Inflammatory macrophage (primary cell): ENCODE measurements at places on chromosomes 2 and 18.
A peak's percentile ranks its signal among the peaks of the same experiment; 100 is the strongest.

GRCh38 chr18:62954366-62954765 lies 239.0 kb downstream of the PHLPP1 start:
- DNase-seq, result no peak

- no peak for DNase-seq
These were observed 14.6 kb downstream of the ZNF396 start for GRCh38 chr18:35362531-35362930.

GRCh38 chr2:205972113-205972512 lies 113.9 kb downstream of the INO80D start:
- no peak for DNase-seq

GRCh38 chr2:156349605-156350004 lies 17.1 kb upstream of the NR4A2 start:
- no peak for DNase-seq

DNA sequence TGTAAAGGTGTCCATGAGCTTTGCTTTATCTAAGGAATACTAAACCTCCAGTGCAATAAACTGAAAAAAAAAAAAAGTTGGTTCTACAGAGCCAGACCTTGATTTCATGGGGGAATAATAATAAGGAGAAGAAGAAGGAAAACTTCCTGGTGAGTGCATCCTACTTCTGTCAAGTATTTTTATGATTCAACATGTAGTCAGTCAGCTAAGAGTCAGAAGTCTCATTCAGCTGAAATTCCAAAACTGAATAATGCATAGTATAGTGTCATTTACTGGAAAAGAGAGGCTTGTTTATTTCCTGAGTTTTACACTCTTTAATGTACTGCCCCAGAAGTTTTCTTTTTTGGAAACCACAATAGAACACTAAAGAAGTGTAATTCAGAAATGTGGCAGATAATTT lies 77.8 kb upstream of the TACR1 start:
- no peak for DNase-seq

DNA sequence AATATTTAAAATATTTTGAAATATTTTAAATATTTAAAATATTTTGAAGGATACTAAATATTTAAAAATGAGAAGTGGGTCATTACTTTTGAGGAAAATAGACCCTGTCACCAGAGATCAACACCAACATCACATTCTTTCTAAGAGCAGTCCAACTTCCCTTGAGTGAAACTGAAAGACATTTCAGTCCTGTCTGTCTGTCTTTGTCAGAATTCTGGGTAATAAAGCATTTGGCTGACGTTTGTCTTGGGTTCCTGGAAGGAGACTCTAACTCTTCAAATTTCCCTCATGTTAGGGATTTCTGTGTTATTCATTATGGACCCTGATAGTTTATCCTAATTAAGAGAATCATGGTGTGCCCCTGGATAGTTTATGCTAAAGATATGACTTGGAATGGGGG lies 32.8 kb downstream of the TTC21B start:
- no peak for DNase-seq

DNA sequence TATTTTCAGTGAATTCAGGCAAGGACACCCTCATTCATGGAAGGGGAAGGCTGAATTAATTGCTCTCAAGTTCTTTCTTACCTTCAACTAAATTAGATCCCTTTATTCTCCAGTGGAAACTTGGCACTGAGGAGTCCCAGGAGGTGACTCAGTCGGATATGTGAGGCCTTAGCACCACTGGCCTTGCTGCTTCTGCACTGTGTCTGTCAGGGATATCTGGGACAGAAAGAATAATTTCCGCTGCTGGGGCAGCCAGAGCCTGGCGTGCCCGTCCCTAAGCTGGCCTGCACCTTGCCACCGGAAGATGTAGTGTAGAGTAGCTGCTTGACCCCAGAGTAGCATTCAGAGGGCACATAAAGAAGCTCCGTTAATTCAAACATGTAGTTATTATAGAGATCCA lies 53.4 kb downstream of the LIMS1 start:
- DNase-seq, result peak; percentile 39

DNA sequence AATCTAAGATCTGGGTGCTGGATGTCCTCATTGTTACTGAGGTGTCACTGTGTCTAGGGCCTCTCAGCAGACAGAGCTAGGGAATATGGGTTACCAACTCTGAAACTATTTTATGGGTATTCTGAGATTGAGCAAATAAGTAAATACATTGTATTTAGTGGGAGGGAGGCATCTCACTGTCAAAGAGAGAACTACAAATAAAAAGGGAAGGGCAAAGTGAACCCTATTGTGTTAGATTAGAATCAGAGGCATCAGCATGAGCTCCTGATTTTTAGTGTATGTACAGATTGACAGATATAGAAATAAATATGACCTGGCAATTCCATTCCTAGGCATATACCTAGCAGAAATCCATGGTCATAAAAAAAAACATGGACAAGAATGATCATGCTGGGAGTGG lies 33.9 kb upstream of the RAB6C start:
- DNase-seq, result no peak

DNA sequence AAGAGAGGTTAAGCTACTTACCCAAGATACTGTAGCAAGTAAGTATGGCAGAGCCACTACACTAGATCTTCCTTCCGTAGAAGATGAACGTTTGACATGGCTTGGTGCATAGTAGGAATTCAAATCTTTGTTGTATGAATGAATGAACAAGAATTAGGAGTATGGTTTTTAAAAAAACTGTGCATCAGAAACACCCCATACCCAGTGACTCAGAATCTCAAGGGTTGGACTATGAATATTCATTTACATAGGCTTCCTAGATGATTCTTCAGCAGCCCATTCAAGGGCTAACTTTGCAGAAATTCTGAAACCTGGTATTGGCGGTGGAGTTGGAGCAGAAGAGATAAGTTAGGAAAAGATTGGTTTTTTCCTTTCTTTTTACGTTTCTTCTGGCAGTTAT lies 5.4 kb downstream of the ACTR3 start:
- no peak for DNase-seq

- DNase-seq, result no peak
These were observed 12.3 kb upstream of the TFCP2L1 start for GRCh38 chr2:121297217-121297830.

GRCh38 chr18:49519101-49519971 lies 32.3 kb upstream of the C18orf32 start:
- no peak for DNase-seq

- DNase-seq, result no peak
These were observed 52.0 kb downstream of the PHLPP1 start for GRCh38 chr18:62767321-62767720.

GRCh38 chr2:239781454-239781853 lies 243.7 kb downstream of the NDUFA10 start:
- no peak for DNase-seq

GRCh38 chr18:26091047-26091630 lies 726 bp upstream of the SS18 start:
- DNase-seq, result no peak

DNA sequence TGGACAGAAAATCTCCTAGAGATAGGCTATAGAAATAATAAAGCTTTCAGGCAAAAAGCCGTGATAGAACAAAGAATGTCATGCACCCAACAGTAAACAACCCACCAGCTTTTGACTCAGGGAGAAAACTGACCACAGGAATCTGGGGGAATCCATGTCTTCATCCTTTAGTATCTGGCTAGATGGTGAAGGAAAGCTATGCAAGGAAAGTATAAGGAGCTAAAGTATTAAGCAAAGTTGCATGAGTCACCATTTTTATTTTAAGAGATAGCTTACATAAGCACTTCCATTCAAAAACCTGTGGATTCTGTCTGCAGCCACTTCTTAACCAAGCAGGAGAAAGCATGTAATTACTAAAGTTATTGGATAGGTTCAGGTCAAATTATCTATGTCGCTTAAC lies 363.8 kb downstream of the LRP1B start:
- DNase-seq, result no peak

DNA sequence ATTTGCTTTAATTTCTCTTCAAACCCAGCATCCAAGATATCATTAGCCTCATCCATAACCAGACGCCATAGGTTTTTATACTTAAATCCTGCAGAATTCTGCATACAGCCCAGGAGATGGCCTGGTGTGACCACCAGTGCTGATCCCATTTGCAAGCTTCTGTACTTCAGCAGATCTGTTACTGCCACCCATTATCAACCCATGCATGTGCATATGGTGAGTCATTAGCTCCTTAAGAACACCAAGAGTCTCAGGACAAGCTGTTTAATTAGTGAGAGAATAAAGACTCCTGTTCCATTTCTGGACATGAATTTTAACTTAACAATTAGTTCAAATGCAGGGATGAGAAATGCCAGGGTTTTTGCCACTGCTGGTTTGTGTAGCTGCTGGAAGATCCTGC lies 110.7 kb upstream of the TANK start:
- DNase-seq, result no peak

- no peak for DNase-seq
These were observed 19.0 kb downstream of the SETBP1 start for GRCh38 chr18:44699572-44700261.

DNA sequence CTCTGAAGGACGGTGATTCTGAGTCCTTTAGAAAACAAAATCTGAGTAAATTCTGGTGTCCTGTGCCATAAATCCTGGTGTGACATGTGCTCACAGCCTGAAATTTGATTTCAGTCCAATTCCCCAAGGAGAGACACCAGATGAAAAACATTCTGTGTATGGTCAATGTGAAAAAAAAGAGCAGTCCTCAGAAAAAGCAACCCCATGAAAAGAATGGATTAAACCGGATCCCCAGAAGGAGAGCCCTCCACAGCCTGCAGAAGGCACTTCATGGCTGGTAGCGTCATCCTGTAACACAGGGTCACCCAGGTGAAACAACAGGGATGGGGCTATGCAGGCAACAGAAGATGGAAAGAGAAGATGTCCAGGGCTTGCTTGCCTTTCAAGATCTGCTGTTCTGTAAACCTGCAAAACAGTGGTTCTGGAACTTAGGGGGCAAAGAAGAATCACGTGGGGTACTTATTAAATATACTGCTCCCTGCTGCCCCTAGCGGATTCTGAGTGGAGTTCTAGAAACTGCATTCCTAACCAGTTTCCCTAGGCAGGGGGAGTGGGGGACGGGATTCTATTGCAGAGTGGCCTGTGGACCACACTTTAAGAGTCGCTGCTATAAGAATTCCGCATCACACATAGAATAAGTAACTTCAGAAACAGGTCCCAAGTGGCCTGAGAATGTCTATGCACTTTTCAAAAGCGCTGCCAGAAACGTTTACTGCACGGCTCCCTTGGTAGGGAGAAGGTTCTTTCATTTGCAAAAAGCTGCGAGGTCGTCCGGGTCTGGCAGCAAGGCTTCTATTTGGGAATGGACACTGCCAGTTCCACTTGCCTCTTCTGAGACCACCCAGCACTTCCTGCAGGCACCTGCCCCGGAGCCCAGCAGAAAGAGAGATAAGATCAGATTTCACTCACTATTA lies 118.9 kb upstream of the ARL5A start:
- DNase-seq, result peak; percentile 36

DNA sequence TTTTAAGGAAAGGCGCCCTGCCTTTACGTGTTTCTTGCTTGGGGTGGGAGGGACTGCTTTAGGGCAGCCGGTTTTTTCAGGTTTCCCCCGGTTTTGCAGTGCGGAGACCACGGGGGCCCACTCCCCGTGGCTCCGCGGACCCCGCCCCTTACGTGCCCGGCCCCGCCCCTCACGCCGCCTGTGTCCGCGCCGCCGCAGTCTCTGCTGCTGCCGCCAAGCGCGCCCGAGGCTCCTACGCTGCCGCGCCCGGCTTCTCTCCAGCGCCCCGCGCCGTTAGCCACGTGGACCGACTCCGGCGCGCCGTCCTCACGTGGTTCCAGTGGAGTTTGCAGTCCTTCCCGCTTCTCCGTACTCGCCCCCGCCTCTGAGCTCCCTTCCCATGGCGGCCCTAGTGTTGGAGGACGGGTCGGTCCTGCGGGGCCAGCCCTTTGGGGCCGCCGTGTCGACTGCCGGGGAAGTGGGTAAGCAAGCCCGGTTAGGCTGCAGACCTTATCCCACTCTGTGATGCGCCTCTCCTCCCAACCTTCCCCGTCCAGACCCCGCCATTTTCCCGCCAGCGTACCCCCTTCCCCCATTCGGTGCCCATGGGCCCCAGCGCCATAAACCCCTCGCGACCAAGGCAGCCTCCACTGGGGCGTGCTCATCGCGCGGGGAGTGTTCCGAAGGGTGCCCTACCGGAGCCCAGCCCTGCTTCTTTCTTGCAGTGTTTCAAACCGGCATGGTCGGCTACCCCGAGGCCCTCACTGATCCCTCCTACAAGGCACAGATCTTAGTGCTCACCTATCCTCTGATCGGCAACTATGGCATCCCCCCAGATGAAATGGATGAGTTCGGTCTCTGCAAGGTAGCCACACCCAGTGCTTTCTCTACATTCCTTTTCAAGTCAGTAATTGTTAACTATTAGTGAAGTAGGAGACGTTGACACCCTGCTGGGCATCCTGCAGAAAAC lies at the start of gene CAD:
Gene CAD, plus strand, starts transcription at position 197 of the 949 bp plus-strand sequence. Its CDS starts 183 bp downstream, at position 380.
- peak; percentile 96 for DNase-seq

DNA sequence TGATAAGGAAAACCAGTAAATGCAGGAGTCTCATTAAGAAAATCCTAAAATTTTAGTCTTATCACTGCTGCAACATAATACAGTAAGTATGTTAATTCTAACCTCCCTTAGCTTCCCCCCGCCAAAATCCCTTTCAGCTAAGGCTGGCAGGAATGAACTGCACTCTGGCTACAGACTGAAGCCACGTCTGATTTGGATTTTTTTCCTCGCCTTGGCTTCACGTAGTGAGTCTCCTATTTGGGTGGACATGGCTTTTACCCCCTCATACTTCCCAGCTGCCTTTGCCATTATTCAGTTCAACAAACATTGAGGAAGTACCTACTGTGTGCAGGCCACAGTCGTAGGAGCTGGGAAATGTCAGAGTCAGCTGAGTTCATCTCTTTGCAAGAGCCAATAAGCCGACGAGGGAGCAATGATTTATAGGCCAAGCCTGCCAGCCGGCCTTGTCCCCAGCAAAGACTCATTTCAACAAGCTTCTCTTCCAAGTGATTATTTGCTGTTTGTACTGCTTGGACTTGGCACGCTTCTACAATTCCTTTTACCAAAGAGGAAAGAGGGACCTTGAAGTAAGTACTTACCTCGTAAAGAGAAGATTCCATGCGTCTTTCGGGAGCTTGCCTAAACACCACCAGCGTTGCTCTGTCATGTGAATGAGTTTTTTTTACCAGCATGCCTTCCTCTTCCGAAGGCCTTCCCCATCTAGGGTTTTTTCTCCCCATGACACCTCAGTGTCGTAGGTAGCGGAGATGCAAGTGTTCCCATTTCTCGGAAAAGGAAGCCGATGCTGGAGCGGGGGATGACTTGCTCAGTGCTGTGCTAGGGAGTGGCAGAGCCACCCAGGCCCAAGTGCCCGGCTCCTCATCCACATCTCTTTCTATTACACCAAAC lies 138.6 kb downstream of the KLHL29 start:
- no peak for DNase-seq
